ENCODE measurements at places on chromosomes 1 and 21.

GRCh38 chr1:226662642-226663326, 76.3 kb downstream of the ITPKB start:
- DNase-seq: peak; percentile 99

GRCh38 chr1:87508247-87508787, 179.6 kb downstream of the LMO4 start:
- no peak for DNase-seq

GRCh38 chr1:171740987-171741871, 636 bp downstream of the VAMP4 start:
- DNase-seq: peak; percentile 52

- no peak for DNase-seq
Observed at GRCh38 chr1:233304489-233305102, 9.1 kb upstream of the PCNX2 start.

DNA sequence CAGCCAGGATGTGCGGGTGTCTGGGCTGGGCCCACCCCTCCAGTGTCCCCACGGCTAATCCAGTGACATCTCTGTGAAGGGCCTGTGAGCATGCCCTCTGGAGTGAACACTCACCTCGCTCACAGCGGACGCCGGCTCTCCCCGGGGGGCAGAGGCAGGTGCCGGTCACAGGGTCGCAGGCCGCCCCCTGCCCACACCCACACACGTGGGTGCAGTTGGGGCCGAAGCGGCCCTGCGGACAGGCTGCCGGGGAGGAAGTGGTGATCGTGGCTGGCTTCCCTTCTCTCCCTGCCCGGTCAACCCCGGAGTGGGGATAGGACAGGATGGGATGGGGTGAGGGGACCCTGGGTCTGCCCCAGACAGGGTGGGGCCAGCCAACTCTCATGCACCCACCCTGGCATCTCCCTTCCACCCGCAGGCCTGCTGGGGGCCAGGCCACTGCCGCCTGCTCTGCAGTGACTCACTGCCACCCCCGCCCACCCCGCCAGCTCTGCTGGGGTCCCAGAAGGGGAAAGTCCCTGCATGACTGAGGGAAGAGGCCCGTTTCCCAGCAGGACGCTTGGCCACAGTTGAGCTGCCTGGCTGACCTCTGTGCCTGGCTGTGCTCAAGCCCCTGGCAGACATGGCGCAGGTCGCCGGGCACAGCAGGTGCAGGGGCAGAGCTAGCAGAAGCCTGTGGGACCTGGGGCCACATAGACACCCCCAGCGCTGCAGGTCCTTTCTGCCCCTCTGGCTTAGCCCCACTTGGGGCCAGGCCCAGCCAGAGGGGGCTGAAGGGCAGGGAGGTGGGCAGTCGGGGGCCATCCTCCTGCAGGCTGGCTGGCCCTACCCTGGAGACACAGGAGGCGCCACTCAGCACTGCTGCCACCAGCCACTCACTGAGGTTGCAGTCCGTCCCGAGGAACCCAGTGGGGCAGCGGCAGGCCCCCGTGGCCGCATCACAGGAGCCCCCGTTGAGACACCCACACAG, 41.6 kb downstream of the ARHGEF16 start:
- DNase-seq: peak; percentile 30

- no peak for DNase-seq
Observed at GRCh38 chr1:102174259-102174863, 177.6 kb upstream of the OLFM3 start.

DNA sequence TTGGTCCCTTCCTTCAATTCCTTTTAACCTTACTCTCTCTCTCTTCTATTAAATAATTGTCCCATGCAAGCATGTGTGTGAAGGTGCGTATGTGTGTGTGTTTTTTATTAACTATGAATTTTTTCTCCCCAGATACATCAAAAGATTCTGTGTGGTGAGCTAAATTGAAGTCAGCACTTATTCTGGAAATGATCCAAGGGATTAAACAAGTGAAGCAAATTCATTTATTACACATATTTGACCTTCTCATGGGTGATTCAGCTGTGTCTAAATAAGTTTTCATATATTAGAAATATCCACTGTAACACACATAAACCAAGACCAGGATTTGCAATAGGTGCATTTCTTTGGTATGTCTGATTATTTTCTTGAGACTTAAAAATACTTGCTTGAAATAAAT, 24.3 kb downstream of the CHODL start:
- no peak for DNase-seq

DNA sequence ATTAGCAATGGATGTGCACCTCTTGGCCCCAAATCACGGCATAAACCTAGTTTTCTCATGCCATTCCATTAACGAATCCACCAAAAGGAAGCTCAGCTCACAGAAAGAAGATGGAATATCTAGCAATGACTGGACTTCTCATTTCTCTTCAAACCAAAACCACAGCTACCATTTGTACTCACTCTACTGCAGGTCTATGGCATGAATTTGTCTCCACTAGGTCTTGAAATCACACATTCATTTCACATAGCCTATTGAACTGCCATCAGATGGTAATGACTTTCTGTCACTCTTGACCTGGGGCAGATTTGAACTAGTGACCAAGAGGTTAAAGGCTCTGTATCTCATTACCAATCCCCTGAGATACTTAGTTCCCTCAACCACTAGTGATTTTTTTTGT, 382.7 kb downstream of the DPYD start:
- DNase-seq: no peak

GRCh38 chr1:204334455-204334854, 25.3 kb downstream of the PLEKHA6 start:
- no peak for DNase-seq

GRCh38 chr1:245155272-245156040, 671 bp downstream of the KIF26B start:
- no peak for DNase-seq

DNA sequence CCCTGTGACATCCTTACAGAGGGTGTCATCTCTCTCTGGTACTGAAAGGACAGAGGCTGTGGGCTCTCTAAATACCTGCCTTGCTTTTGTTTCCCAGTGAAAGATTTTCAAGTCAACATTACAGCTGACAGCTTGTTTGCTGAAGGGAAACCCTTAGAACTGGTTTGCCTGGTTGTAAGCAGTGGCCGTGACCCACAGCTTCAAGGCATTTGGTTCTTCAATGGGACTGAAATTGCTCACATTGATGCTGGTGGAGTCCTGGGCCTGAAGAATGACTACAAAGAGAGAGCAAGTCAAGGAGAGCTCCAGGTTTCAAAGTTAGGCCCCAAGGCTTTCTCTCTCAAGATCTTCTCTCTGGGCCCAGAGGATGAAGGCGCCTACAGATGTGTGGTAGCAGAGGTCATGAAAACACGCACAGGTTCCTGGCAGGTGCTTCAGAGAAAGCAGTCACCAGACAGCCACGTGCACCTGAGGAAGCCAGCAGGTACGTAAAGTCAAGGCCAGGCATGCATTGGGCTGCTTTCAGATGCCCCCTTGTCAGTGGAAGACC, 11.8 kb downstream of the CD101 start:
- DNase-seq: no peak

DNA sequence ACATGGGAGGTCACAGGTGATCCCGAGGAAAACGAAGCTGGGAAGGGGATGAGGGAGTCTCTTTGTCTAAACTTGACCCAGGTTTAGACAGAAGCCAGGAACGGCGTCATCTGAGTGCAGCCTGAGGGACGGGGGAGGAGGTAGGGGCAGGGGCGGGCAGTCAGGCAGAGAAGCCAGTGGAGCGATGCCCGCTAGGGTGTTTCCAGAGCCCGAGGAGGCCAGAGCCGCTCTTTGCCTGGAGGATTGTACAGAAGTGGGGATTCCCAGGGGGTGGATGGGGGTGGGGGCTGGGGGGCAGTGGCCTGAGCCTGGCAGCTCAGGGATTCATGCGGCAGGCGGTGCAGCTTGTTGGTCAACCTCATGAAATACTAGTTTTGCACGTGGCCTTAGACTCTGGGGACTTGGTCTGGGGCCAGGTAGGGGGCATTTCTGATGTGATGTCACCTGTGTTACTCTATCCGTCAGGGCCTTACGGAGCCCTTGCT, 58.4 kb downstream of the VPS26C start:
- no peak for DNase-seq

GRCh38 chr1:18262726-18263125, 155.1 kb downstream of the IGSF21 start:
- DNase-seq: no peak

DNA sequence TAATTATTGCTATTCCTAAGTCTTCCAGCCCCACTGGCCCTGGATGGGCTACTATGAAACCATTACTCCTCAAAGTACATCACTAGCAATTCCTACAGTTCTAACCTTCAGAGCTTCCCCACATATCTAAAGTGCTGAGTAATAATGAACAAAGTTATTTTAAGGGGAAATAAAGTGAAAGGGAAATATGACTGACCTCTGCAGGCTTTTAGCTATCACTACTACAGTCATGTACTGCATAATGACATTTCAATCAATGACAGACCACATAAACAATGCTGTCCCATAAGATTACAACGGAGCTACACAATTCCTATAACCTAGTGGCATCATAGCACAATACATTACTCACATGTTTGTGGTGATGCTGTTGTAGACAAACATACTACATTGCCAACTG, 32.5 kb upstream of the ASPM start:
- DNase-seq: peak; percentile 49

DNA sequence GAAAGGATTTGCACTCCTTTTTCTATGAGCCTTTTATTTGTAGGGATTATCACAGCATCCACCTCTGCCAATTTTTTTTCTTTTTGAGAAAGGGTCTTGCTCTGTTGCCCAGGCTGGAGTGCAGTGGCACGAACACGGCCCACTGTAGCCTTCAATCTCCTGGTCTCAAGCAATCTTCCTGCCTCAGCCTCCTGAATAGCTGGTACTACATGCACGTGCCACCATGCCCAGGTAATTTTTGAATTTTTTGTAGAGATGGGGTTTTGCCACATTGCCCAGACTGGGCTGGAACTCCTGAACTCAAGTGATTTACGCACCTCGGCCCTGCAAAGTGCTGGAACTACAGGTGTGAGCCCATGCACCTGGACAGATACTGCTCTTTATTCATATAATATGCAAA, 2.1 kb downstream of the SAMSN1 start:
- no peak for DNase-seq

GRCh38 chr1:218660678-218661053, 315.5 kb downstream of the TGFB2 start:
- DNase-seq: no peak

DNA sequence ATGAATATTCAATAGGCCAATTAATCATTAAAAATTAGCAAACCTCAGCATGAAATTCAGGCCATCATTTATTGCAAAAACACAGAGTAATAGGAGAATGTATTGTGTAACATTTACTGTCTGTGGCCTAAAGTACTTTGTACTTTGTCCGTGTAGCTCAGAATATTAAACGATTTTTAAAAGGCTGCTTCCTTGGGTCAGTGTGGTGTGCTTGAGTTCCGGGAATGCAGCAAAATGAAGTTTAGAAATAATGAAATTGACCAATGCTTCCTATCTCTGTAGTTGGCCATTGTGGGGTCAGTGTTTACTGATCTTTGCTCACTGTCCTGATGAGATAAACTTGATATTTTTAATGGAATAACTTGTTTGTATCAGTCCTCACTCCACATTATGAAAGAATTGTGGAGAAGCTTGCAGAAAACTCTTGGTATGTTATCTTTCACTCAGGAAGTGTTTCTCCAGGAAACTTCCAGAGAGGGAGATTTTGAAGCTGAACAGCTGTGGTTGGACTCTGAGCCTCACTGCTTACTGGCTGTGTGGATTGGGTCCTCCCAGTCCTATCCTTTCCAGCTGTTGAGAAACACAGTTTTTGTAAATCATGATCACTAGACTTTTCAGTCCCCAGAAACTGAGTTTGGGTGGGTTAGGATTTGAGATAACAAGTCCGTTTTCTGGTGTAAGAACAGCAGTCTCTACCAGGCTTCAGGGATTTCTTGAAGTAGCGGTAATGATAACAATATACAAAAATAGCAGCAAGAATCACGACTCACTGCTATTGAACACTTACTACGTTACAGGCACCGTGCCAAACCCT, 19.2 kb upstream of the MTARC1 start:
- DNase-seq: no peak

GRCh38 chr1:173314656-173315055, 107.5 kb upstream of the TNFSF4 start:
- DNase-seq: peak; percentile 55

DNA sequence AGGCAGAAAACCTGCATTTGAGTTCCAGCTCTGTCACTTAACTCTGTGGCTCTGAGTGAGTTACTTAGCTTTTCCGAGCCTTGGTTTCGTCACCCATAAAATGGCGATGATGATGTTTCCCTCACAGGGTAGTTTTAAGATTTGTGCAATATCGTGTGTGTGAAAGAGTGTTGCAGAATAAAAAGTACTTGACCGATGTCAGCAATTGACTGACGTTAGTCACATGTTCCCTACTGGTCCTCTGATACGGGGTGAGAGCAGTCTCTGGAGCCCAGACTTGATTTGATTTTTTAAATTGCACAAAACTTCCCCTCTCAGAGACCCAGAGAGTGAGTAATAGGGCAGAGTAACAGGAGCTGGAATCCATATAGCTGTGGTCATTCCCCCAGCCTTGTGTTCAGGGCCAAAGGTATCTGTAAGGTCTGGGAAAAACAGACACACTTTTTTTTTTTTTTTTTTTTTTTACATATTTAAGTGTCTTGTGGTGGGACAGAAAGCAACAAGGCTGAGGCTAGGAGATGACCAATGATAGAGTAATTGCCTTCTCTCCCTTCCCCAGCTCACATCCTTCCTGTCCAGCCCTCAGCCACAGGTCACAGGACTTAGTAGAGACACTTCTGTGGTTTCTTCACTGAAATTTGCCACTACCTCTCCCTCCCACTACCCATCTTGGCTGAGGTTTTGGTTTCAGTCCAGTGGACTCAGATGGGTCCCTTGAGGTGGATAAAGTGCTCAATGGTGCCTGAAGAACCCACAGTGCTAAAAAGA, 2.0 kb downstream of the FCER1G start:
- DNase-seq: peak; percentile 99

GRCh38 chr1:84146411-84147032, 2.5 kb downstream of the PRKACB start:
- no peak for DNase-seq

DNA sequence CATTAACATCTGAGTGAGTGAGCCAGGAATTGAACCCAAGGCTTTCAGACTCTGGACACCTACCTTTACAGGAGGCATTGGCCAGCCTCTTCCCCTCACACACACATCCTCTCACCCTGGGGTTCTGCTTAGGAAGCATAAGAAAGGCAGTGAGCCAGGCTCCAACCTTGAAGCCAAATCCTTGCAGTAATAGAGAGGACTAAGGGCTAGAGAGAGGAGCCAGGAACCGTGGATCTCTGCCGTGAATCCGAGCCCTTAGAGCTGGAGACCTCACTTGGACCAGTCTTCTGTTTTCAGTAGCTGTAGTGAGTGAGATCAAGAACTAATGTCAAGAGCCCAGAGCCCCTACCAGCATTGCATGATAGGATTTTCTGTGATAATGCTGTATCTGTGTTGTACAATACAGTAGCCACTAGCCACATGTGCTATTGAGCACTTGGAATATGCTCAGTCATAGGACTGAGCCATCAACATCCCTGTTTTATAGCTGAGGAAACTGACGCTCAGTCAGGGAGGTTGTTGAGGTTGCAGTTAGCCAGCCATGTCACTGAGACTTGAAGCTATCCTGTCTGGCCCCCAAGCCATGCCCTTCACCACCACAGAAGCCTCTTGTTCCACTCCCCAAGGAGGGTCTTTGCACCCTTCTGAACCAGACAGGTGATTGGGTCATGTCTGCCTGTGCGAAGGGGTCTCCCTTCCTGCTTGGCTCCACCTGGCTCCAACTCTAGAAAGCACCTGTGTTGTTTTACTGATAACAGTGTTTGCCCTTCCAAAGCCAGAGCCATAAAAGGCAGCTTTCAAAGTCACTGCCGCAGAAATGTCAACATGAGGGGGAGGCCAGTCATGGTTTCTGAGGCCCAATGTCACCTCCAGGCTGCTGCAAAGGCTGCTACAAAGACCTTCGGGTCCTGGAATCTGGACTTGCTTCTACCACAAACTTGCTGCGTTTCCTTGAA, 101.1 kb upstream of the JUN start:
- DNase-seq: peak; percentile 44
